Right lobe of liver (tissue), 6 donors: ENCODE measurements at places on chromosomes 7 and 10.
A peak's percentile ranks its signal among the peaks of the same experiment; 100 is the strongest.

DNA sequence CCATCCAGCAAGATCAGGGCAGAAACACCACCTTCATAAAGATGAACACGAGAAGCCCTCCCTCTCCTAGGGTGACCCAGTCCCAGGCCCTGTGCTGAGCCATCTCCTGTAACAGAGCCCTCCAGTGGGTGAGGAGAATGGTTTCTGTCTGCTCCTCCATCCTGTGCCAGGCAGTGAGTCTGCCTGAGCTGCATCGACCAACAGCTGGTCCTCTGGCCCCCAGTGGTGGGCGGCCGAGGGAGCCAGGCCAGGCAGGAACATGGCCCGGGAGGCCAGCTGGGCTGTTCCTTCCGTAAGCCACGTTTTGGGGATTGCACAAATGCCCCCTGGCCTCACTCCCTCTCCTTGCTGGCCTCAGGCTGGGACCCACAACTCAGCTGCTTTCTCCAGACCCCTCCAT is 73.5 kb downstream of the GRB10 start:
- no peak for DNase-seq

DNA sequence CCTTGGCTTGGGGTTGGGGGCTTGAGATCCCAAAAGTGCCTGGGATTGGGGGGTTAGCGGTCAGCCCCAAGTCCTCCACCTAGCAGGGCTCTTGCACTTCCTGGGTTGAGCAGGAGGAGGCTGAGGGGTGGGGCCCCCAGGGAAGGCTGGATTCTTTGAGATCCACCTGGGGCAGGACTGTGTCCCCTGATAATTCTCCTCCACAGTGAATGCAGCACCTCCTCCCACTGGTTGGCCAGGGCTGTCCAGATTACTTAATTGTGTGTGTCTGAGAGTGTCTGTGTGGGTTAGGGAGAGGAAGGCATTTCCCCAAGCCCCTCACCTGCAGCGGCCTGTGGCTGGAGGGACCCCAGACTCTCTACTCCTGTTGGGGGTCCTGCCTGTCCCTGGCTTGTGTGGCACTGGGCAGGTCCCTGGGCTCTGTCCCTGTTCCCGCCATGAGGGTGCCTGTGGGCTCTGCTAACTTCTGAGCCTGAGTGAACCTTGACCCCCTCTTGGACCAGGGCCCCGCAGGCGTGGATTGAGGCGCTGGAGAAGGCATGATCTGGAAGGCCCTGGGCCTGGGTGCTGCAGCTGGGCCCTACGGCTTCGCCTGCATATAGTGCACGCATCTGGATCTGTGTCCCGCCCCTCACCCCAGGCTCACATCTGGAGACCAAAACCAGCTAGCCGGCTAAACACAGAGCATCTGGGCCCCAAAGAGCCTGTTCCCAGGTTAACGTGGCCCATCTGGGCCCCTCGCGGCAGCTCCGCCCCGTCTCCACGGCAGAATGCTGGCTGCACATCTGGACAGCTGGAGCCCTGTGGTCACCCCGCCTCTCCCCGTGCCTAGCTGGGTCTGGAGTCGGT is 10.4 kb downstream of the TMEM270 start:
- DNase-seq = peak; percentile 78

GRCh38 chr10:106816318-106817085 is 348.0 kb downstream of the SORCS1 start:
- DNase-seq = no peak

DNA sequence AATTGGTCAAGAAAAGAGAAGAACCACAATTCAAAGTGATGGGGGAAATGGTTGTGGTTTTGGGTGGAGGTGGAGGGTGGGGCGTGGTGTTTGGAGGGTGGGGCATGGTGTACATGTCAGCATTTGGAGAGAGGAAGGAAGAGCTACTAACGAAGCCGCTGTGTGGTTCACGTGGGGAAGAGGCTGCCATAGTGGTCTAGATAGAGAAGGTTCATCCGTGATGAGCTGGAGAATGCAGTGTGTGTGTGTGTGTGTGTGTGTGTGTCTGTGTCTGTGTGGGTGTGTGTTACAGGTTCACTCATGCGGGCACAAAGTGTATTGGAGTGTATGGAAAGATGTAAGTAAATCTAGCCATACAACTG is 6.1 kb upstream of the VCL start:
- DNase-seq = peak; percentile 60

DNA sequence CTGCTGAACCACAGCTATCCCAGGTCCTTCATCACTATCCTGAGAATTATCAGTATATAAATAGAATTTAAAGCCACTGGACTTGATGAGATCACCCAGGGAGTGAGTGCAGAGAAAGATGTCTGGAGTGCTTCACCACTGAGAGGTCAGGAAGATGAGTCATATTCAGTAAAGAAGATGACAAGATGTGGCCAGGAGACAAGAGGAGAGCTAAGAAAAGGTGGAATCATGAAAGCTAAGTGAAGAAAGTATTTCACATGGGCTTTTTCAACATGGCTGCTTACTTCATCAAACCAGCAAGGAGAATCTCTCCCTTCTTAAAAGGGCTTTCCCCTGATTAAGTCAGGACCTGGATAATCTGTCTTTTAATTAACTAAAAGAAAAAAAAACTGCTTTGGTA is 9.1 kb upstream of the PRKAR2B start:
- DNase-seq = no peak

DNA sequence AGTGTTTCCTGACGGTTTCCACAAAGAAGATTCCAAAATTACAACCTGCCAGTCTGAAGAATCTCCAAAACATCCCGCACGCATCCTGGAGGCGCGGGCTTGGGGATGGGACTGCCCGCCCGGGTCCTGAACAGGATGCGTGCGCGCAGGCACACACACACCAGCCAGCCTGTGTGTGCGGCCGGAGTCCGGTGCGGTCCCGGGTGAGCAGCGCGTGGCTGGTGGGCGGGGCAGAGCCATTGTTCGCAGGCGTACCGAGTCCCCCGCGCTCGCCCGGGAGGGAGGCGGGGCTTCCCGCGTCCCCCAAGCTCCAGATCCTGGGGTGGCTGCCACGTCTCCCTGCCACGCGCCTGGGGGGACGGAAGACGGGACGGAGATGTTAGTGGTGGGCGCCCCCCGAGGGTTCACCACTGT is 675 bp upstream of the SCD start:
- peak; percentile 92 for DNase-seq

DNA sequence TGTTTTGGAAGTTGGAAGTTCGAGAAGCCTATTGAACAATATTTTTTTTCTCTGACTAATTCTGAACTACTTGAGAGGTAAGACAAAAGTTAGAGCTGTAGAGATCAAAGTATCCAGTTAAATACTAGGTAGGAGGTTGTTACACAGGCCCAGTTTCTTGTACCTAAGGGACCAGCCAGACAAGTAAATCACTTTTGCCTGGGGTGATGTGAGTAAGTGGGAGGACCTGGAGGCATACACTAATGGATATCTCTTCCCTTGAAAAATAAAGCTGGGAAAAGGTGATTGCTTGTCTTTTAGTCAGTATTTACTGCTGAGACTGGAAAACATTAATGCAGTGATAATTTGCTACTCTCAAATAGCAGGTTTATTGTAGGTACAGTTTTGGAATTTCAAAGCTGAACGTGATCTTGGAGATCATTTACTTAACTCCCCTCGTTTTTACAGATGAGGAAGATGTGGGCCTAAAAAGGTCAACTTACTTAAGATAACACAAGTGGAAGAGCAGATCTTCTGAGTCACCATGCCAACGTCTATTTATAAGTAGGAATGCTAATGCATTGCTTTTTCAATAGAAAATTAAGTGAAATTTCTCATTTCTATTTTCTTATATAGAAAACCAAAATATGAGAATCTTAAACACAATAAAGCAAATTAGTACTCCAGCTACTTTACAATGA is 181.3 kb downstream of the PPP1R9A start:
- DNase-seq = no peak

DNA sequence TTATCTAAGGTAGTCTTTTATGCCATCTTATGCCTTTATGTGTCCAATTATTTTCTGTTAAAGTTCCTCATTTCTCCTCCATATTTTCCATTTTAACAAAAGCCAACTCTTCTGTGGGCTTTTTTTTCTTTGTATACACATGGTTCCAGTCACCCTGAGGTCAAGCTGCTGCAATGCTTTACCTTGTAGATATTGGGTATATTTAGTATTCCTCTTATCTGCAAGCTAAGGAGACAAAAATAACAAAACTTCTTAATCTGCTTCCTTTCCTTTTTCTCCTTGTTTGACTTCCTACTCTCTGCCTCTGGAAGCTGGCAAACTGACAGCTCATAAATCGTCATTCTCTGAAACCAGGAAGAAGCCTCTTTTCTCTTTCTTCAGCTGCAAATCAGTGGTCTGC is 885.0 kb upstream of the LRRN3 start:
- DNase-seq = no peak

DNA sequence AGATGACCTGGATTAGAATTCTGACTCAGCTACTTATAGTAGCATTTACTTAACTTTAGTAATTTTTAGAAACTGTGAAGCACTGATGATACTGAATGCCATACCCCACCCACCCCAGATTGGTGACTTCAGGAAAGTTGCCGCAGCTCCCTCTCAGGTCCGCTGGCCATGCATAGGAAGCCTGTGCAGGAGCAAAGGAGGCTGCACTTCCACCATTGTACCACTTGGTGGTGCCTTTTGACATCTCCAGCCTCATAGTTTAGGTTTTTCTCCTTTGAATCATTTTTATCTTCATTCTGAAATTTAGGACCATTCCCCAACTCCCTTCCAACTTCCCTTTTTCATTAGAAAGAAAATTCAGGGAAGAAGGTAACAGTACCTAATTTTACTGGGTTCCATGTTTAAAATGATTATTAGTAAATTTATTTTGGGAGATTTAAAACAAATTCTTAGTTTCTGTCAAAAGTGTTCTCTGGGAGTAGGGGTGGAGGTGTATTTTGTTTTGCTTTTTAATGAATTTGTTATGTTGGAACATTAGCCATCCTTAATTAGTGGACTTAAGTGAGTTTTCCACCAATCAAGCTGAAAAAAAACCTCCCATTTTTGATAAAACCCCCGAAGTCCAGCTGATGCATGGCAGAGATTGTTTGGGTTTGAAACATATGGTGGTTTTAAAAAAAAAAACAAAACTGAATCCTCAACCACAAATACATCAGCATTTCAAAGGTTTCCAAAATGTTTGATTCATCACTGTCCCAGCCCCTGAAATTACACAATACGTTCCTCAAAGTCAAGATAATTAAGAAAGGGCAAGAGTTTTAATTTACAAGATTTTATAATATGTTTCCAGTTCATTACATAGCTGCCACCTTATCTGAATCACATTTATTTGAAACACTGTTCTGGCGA is 109.6 kb downstream of the WNT2 start:
- DNase-seq = peak; percentile 41

GRCh38 chr10:28985137-28985885 is 303.6 kb upstream of the LYZL1 start:
- DNase-seq = no peak

DNA sequence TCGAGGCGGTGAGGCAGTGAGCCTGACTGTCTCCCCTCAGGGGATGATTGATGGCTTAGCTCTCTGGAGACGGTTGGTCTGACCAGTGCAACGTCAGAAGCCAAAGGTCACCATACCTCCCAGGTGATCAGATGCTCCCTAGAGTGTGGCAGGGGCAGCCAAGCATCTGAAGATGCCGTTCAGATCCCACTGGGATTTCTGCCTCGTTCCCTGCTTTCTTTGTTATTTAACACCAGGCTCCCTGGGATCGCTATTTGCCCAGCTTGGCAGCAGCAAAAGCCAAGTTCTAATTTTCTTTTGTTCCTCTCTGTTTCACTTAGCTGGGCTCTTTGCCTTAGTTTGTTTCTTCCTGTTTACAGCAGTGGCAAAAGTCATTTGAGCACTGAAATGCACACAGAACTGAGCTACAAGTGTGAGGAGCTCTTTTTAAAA is 53.5 kb upstream of the SVIL start:
- no peak for DNase-seq

GRCh38 chr10:62496925-62497324 is 122.8 kb downstream of the ZNF365 start:
- no peak for DNase-seq

DNA sequence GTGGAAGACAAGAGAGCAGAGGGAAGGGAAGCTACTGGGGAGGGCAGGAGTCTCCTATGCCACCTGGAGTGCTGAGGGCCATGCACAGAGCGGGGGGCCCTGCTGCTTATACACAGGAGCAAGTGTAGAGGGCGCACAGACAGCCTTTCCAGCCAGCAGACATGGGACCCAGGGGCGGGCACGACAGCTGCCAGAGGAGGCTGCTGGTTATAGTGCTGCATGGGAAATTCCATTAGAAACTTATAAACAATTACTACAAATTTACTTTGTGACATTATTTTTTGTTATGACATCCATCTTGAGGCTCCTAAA is 90.5 kb downstream of the WDFY4 start:
- no peak for DNase-seq

DNA sequence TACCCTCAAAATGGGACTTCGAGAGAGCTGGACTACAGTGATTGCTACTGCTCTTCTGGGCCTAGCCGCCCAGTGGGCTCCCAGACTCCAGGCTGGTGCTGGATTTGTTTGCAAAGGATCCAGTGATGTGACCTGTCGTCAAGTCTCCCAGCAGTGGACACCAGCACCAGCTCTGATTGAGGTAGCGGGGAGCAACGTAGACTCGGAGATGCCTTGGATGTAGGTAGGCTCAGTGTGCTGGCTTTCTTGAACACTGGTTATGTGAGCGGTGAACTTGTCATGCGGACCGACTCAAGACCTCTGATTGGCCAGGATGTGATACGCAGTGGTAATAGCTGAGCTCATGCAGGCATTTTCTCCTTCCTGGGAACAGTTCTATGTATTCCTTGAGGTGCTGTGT is 19.4 kb downstream of the AKR1C2 start:
- peak; percentile 44 for DNase-seq

- DNase-seq = no peak
Measured at GRCh38 chr7:32048970-32049491, 21.2 kb downstream of the PDE1C start.

DNA sequence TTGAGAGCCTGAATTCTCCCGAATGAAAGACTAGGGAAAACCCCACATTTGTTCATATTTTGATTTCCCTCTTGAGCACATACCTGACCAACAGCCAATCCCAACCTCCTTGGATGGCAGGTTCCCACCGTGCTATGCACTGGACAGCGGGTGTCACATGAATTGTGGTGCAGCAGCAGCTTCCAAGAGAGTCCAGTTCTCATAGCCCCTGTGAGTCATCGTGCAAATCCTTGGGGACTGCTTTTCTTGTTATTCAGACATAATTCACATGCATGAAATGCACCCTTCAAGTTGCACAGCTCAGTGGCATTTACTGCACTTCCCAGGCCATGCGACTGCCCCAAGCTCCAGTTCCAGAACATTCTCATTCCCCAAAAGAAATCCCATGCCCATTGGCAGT is 67.8 kb upstream of the PPP2R2D start:
- no peak for DNase-seq

DNA sequence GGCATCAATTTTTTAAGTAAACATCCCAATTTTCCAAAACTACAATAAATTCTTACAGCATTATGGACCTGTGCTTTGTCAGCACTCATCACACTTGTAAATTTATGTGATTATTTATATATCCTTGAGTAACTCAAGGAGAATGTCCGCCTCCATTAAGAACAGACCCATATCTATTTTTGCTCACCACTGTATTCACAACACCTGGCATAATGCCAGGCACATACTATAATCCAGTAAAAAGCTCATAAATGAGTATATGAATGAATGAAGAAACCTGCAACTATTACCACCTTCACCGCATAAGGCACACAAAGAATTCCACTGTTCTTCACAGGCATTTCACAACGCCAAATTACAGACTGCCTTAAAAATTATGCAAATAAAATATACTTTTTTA is 46.9 kb downstream of the MINDY3 start:
- no peak for DNase-seq
